ENCODE measurements at places on chromosomes 12 and 14.

- DNase-seq: no peak
Observed at GRCh38 chr14:102317564-102318248, 1.8 kb upstream of the ZNF839 start.

DNA sequence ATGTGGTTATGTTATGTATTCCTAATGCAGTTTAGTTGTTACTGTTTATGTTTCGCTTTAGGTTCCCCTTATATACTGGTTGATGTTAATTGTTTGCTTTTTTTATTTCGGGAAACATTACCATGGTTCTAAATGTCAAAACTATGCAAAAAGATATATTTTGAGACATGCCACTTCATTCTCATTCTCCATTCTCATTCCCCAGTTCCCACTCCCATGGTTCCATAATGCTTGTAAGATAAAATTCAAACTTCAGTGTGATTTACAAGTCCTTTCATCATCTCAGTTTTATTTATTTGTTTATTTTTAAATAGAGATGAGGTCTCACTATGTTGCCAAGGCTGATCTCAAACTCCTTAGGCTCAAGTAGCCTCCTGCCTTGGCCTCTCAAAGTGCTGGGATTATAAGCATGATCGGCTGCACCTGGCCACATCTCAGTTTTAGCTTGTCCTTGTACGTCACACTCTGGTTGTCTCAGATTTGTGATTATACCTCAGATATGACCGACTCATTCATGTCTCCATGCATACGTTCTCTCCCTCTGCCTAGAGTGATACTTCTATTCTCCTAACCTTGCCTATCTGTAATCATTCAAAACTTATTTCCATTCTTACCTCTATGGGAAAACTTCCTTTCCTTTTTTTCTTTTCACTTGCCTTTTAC lies 407.8 kb upstream of the RGS6 start:
- DNase-seq: no peak

- no peak for DNase-seq
Observed at GRCh38 chr12:23767834-23768233, 181.6 kb downstream of the SOX5 start.

- DNase-seq: no peak
Observed at GRCh38 chr12:5305425-5305824, 126.5 kb upstream of the NTF3 start.

- DNase-seq: no peak
Observed at GRCh38 chr14:68141281-68142088, 321.9 kb downstream of the RAD51B start.

DNA sequence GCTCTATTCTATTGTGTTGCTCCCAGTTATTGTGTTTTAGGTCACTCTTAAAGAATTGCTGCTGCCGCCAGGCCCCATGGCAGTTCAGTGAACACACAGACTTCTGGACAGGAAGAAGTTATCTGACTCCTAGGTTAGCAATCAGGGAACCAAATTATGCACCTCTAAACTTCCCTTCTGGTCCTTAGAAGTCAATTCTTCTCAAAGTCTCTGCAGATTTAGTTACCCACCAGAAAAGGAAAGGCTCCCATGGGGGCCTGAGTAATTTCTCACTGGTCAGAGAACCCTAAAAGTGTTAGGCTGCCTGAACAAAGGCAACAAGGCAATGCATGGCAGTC lies 10.0 kb downstream of the EMP1 start:
- no peak for DNase-seq

DNA sequence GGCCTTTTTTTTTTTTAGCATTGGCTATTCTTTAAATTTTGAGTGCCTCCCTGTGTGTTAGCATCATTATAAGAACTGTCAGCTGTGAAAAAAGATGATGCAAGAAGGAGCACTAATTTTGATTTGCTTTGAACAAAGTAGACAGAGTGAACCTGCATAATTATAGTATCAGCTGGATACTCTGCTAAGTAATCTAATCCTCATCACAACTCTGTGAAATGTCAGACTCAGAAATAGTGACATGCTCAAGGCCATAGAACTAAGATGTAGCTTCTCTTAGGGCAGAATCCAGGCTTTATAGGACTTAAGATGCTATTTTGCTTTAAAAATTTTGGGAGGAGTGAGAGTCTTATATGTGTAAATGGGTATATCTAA lies 31.9 kb downstream of the FBXO34 start:
- DNase-seq: no peak

DNA sequence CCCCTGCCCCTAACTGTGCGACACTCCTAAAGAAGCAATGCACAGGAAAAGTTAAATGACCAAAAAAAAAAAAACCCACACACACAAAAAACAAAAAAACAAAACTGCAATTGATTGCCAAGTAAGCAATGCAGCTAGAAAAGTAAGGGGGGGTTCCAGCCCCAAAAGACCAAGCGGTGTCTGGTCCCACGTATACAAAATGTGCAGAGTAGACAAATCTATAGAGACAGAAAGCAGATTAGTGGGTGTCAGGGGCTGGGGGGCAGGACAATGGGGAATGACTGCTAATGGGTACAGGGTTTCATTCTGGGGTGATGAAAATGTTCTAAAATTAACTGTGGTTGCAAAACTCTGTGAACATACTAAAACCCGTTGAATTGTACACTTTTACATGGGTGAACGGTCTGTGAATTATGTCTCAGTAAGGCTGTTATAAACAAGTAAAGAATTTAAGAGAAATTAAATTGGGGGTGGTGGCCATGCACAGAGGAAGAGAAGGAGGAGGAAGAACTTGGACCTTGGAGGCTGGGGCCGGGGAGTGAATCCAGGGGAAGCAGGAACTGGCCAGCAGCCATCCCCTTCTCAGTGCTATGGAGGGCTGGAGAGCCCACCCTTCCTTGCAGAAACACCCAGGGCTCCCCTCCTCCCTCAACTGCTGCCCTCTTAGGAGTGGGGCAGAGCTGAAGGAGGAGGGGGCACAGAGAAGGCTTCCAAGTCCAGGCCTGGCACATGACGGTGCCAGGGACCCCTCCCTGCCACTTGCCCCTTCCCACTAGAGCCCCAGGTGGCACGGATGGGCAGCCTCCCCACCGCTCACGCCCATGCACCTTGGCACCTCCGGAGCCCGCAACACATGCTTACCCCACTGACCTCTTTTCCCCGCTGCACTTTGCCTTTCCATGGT lies 45.4 kb downstream of the KDM2B start:
- DNase-seq: no peak

DNA sequence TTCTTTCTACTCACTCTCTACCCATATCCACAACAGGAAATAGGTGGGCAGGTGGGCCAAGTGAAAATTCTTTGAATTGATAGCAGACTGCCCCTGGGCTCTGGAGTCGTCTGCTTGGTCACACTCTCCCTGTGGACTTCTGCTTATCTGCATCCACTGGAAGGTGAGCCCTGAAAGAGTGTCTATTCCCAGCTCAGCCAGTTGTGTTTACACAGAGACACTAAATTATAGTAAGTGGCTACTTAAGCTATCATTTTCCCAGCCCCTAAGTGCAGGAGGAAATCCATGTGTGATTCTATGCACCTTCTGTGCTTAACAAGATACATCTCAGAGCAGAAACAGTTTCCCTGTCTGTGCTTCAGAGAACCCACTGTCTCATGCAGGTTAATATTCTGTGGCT lies 338.4 kb downstream of the FUT8 start:
- DNase-seq: no peak

GRCh38 chr12:44835641-44836379 lies 40.3 kb downstream of the NELL2 start:
- DNase-seq: no peak

- DNase-seq: no peak
Observed at GRCh38 chr14:36716614-36717184, 55.0 kb downstream of the PAX9 start.

DNA sequence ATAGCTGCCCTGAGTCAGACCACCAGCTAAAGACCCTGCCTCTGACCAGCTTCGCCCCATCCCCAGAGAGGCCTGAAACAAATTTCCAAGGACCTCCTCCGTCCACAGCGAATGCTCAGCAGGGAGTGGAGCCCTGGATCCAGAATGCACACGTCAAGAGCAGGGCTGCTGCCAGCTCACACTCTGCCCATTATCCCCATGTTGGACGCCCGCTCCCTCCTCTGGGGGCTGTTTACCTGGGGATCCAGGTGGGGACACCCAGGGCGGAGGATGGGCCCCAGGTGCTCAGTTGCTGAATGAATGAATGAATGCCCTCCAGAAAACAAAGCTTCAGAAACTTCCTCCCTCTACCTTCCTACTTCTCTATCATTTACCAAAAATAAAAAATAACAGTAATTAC lies 18.1 kb downstream of the BCL11B start:
- no peak for DNase-seq

DNA sequence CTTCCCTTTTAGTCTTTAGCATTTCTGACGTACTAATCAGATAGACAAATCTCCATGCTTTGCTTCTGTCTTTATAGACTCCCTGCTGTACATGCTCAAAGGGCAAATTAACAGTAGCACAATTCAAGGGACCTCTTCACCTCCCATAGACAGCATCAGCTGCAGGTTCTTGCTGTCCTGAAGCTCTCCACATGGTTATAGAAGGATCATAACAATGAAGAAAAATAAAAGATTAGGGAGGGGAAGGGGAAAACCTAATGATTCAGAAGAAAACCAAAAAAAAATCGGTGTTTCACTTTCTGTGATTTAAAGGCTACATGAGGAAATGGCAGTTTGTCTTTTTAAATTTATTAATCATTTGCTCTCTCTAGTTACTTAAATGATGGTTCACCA lies 155.5 kb downstream of the PTCSC3 start:
- no peak for DNase-seq

- DNase-seq: no peak
Observed at GRCh38 chr14:80695869-80696268, 245.7 kb downstream of the CEP128 start.

GRCh38 chr14:64191756-64192155 lies 102.4 kb downstream of the ESR2 start:
- no peak for DNase-seq

- no peak for DNase-seq
Observed at GRCh38 chr14:99888149-99888548, 94.9 kb downstream of the EML1 start.

DNA sequence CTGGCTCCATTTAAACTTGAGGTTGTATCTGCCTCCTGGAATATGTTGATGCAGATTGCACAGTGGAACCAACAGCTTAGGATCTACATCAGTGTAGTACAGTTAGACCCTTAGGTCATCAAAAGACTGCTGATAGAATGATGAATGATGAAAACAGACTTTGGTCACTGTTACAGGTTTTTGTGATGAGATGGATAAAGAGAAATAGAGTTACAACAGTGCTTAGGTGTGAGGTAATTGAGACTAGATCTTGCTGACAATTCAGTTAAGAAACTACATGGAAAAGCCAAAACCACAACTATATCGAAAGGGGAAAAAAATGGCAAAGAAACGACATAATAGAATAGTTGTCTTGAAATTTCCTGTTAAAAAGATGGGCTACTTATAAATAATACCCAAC lies 145.7 kb upstream of the LMNTD1 start:
- no peak for DNase-seq

DNA sequence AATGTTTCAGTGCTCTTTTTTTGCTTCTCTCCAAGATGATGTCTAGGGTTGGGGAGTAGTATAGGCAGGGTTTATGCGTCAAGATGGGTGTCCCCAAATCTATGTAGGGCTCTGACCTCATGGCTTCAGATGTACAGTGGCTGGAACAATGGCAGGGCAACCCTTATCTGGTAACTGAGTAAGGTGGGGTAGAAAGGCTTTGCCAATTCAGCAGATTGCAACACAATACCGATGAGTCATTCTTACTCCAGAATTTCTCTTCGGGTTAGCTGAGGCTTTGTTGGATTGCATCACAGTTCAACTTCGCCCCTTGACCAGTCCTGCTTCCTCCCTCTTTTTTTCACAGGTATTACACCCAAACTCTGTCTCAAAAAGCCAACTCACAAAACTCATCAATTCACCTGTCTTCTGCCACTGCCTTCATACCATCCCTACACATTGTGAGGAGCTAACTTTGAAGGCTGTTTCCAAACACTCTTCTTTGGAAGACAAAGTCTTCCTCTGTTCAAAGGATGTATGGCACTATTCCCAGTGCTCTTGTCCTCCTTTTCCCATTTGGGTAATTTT lies 190.2 kb upstream of the CNOT2 start:
- DNase-seq: no peak

DNA sequence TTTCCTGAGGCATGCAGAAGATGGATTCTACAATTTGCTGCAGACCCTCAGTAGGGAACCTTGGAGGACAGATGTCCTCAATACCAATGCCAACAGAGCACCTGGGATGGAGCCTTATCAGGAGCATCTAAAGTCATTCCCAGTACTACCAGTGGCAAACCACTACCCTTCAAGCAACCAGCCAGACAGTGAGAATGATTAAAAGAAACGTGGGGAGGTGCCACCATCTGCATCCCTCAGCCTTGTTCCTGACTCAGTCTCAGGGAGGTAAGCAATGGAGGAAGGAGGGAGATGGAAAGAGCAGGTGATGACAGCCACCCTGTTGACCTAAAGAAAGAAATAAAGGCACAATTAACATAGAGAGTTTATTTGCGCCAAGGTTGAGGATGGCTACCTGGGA lies 175.2 kb upstream of the GRIN2B start:
- DNase-seq: no peak

DNA sequence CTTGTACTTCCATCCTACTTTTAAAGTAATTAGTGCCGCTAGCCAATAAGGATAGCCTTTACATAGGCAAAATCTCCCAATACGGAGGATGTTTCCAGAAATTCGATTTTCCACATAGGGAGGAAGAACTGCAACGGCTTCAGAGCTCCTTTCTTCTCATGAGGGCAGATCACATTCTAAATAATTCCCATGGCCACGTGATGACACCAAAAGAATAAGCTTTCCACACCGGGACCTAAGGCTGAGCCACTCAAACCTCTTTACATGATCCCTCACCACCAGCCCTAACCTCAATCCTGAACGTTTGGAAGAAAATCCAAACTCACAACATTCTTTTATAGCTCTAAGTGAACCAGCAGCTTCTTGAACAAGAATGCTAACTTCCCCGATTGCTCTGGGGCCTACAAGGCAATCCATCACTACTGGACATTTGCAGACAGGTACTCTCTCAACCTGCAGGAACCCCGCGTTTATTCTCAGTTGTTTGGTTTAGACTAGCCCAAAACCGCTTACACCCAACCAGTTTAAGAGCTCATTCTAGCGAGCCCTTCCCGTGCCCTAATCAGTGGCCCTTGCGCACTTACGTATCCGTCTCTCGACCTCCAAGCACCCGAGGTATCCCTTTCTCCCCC lies 884 bp downstream of the CAPRIN2 start:
- DNase-seq: no peak

DNA sequence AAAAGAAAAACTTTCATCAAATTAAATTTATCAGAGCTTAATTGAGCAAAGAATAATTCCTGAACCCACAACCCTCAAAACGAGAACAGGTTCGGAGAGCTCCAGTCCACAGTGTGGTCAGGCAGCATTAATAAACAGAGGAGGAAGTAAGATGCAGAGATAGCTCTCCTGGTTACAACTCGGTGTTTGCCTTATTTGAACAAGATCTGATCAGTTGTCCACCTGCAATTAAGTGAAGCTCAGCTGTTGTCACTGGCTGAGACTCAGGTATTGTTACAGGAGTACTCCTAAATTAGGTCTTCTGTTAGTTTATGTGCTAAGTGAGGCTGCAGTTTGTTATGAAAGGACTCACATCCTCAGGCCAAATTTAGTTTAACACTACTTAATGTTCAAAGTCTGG lies 451.4 kb upstream of the PDE3A start:
- no peak for DNase-seq

All from CD8-positive, alpha-beta T cell (primary cell).